IPS DF 19.7 (cell line): ENCODE measurements at places on chromosomes 4 and X.

- DNase-seq, result no peak
Observed at GRCh38 chr4:172721659-172722058, 447.0 kb upstream of the GALNT7 start.

GRCh38 chr4:54954656-54955388 lies 170.6 kb downstream of the KDR start:
- no peak for DNase-seq

- no peak for DNase-seq
Observed at GRCh38 chr4:74267998-74268606, 40.2 kb upstream of the EPGN start.

- no peak for DNase-seq
Observed at GRCh38 chr4:122827258-122827878, 737 bp downstream of the FGF2 start.

GRCh38 chr4:103786014-103786413 lies 66.2 kb upstream of the TACR3 start:
- DNase-seq, result peak; percentile 67

GRCh38 chrX:121903961-121904360 lies 856.6 kb downstream of the GLUD2 start:
- DNase-seq, result no peak

GRCh38 chrX:154605566-154605965 lies 13.5 kb downstream of the CTAG1B start:
- DNase-seq, result no peak

DNA sequence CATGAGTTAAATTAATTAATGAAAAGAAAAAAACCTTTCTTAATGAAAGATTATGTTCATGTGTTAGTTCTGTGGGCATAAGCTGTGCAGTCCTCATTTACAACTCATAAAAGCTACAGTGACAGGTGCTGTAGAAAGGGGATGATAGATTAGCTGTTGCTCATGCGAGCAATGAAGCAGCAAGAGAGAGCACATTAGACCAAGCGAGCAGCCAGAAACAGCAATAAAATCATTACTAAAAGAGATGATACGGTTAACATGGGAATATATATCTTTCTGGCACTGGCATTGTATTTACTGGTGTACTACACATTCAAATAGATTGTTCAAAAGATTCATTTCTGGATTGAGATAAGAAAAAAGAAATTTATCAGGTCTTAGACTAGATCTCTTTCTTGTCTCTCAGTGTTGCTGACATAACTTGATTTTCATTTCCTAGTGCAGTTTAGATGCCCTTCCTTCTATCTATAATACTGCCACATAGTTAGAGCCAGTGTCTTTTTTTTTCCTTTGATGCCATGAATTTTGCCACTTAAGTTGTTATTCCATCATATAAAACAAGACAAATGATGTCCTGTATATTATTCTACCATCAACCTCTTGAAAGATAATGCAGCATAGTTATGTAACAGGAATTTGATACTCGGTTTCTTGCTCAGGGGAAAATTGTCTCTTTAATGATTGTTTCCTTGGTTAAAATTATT lies 164.6 kb downstream of the BANK1 start:
- no peak for DNase-seq

GRCh38 chrX:39602195-39602594 lies 495.6 kb downstream of the BCOR start:
- no peak for DNase-seq

GRCh38 chr4:676871-677235 lies 2.5 kb downstream of the MYL5 start:
- DNase-seq, result no peak

DNA sequence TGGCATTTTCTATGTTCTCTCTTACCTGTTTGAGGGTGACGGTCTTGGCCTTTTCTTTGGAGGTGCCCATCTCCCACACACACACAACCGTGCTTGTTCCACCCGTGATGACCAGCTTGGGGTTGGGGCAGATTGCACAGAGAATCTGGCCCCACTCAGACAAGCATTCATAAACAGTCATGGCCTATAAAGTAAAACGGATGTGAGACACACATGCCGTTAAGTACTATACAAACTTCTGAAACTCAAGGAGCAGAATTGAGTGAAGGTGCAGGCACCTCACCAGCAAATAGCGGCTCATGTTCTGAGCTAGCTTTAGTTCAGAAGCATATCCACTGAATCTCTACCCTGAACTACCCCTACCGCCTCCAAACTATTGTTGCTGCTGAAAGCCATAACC lies 107.6 kb downstream of the CDS1 start:
- no peak for DNase-seq

DNA sequence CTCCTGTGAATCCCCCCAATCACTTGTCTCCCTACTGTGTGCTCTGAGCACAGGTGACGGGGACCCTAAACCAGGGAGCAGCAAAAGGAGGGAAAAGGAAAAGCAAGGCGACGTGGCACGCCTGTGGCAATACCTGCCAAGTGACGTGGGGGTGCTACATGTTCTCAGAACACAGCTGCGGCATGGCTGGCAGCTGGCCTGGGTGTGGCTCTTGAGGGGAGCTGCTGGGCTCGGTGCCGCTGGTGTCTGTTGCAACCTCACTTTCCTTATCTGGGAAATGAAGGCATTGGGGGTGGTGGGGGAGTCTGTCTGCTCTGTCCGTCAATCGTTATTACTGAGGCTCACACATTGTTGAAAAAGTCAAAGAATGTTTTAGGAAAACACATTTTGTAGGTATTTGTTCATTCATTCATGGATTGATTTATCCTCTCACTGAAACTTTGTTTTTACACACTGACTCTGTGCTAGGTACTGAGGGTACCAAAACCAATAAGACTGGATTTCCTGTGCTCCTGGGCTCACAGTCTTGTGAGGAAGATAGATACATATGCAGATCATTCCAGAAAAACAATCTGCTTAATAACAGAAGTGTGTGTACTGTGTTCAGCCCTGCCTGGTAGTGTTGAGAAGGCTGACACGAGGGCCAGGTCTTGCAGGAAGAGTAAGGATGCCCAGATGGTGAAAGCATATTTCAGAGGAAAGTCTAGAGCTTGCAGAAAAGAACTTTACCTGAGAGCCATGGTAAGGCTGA lies 217.6 kb downstream of the PTTG2 start:
- DNase-seq, result no peak

DNA sequence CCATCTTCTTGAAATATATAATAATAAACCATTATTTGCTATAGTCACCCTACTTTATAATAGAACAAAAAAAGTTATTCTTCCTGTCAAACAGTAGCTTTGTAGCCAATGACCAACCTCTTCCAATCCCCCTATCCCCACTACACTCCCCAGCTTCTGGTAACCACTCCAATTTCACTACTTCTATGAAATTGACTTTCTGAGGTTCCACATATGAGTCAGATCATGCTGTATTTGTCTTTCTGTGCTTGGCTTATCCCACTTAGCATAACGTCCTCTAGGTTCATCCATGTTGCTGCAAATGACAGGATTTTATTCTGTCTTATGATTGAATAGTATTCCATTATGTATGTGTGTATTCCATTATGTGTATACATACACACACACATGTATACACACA lies 809.7 kb upstream of the NDST4 start:
- no peak for DNase-seq

- DNase-seq, result no peak
Observed at GRCh38 chr4:106753426-106753825, 282.7 kb downstream of the DKK2 start.

DNA sequence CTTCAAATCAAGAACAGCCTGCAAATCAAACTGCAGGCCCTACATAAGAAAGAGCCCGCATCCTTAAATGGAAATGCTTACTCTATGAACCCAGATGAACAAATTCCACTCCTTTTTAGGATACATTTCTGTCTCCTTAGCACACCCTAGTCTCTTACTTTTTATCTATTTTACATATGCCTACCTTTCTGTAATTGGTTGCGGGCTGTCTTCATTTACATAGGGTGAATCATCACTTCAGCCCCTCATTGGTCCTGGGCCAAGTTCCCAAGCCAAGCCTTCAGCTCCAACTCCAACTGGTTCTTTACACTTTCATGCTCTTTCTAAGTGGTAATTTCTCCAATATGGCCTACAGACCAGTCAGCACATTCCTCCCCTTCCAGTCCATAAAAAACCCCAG lies 219.3 kb downstream of the TRAM1L1 start:
- no peak for DNase-seq

GRCh38 chr4:1592709-1593417 lies 91.2 kb downstream of the FAM53A start:
- no peak for DNase-seq

GRCh38 chr4:147629783-147630730 lies 12.9 kb downstream of the TMEM184C start:
- DNase-seq, result no peak

DNA sequence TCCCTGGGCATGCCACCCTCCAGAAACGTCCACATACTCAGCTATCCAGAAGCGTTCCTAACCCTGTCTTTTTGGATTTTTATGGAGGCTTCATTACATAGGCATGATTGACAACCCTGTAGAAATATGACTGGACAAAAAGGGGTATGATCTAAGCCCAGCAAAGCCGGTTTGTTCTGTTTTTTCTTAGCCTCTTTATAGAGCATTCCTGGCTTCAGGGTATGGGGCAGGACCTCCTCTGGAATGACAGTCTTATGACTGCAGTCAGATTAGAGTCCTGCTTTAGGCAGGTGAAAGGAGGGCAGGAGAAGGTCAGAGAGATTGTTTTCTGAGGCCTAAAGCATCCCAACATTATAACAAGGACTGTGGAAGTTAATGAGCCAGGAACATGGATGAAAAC lies 137.4 kb downstream of the DCLK2 start:
- DNase-seq, result no peak

- DNase-seq, result no peak
Observed at GRCh38 chr4:150176547-150176946, 98.3 kb downstream of the DCLK2 start.

GRCh38 chrX:20499763-20500162 lies 233.1 kb upstream of the RPS6KA3 start:
- no peak for DNase-seq

GRCh38 chrX:9429767-9430166 lies 35.1 kb upstream of the TBL1X start:
- no peak for DNase-seq

DNA sequence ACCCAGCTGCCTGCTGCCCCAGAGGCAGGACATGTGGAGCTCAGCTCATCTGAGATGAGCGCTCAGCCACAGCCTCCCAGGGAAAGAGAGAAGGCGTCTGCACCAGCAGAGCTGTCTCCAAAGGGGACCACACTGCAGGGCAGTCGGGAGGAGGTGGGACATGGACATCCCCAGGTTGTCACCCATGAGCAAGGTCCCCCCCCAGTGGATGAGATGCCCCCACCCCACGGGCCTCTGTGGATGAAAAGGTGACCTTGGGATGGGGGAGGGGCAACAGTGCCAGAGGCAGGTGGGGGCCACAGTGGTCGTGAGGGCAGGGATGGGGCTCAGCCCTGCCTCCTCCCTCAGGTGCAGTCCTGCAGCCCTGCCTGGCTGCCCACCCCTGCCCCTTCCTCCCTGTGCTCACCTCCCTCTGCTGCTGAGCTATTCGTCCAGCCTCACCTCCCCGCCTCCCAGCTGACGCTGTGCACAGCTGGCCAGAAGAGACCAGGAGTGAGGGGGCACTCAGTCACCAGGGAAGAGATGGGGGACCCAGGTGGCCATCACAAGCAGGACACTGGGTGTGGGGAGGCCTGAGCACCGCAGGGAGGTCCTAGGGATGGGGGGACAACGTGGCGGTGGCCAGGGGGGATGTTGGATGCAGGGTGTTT lies 9.3 kb downstream of the NKX1-1 start:
- DNase-seq, result no peak

- no peak for DNase-seq
Observed at GRCh38 chr4:8355306-8355705, 85.2 kb downstream of the ACOX3 start.

DNA sequence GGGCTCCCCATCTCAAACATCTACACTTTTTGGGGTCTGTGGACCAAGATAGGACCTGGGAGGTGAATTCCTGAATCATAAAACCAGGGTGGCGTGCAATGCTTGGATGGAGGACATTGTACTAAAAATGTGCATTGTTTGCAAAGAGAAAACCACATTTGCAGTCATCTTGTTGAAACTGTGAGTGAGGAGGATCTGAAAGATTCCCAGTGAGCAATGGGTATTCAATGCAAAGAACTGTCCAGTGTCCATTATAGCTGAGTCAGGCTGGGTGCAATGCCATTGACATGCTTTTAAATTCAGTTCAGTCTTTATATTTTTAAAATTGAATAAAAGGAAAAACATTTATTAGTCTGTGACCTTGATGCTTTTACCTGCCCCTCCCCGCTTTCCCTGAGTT lies 215.7 kb downstream of the STK32B start:
- no peak for DNase-seq

DNA sequence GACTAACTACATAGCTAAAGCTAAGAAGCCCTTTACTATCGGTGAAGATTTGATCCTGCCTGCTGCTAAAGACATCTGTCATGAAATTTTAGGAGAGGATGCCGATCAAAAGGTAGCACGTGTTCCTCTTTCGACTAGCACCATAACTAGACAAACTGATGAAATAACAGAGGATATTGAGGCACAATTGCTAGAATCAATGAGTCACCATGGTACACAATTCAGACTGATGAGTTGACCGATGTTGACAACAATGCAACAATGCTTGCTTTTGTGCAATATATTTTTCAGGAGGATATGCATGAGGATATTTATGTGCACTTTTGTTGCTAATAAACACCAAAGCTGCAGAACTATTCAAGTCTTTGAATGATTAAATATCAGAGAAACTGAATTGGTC lies 24.3 kb downstream of the TBCK start:
- DNase-seq, result no peak

GRCh38 chr4:55358246-55358645 lies 12.2 kb downstream of the SRD5A3 start:
- no peak for DNase-seq

DNA sequence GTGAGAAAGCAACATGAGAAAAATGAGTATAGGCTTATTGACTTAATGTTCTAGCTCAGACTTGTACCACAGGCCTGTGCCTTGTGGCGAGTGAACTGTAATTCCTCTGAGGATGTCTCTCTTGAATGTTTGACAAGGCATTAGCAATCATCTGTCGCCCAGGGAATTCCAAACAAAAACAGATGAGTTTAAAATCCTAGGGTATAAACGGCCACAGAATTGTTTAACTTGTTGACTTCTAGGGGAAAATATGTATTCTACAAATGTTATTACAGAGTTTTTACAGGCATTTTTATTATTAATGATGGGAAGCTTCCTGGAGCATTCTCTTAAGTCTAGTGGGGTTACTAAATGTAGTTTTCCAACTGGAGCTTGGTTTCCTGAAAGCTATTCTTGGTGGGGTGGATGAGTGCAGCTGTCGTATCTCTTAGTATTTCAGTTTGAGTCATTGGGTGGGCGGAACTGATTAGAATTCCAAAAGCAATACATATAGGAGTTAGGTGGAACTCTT lies 40.6 kb downstream of the ARHGAP10 start:
- no peak for DNase-seq
